HT-29 (cell line): ENCODE measurements at places on chromosomes 5 and 9. TPM values are rescaled to one million over a fixed set of nuclear protein-coding genes. Genes with fewer than 3 reads are reported as not detected.

QRFP gene
- total RNA-seq: not detected in 2 replicates

PCDHA9 gene
- not detected in 2 replicates for total RNA-seq

LECT2 gene
- not detected in 2 replicates for total RNA-seq

JAK2 gene
- 0.47 and 1.3 TPM in 2 replicates for total RNA-seq

SLC6A7 gene
- 0.66 and 0.76 TPM in 2 replicates for total RNA-seq

WNT8A gene
- not detected in 2 replicates for total RNA-seq

EPB41L4B gene
- total RNA-seq: 8.2 and 10.1 TPM in 2 replicates

- peak; percentile 67 for DNase-seq
These were observed 155.0 kb upstream of the PRDM9 start for GRCh38 chr5:23352446-23352845.

- DNase-seq: no peak
These were observed 28.3 kb upstream of the STOM start for GRCh38 chr9:121398374-121398773.

DNA sequence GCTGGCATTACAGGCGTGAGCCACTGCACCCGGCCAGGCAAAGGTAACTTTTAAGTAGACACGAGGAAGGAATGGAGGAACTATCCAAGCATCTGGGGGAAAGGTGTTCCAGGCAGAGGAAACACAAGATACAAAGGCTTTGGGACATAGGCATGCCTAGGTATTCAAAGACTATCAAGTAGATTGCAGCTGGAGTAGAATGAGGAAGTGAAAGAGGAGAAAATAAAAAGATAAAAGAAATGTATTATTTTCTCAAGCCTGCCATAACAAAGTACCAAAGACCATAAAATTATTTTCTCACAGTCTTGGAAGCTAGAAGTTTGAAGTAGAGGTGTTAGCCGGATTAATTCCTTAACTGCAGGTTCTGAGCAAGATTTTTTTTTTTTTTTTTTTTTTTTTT is 39.9 kb upstream of the GRIN3A start:
- DNase-seq: no peak

GRCh38 chr5:179123109-179123426 is 62.9 kb downstream of the ZNF354C start:
- no peak for DNase-seq

DNA sequence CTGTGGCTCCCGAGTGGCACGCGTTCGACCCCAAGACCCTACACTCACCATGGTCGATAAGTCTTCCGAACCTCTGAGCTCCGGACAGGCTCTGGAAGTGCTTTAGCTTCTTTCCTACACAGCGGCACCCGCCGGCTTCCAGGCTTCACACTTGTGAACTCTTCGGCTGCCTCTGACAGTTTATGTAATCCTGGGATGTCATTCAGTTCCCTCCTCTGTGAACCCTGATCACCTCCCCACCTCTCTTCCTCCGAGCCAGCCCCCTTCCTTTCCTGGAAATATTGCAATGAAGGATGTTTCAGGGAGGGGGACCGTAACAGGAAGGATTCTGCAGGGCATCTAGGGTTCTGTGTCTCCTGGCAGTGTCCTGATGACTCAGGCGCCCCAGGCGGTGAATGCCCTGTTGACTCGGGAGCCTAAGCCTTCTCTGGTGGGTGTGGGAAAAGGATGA is at the start of gene CD14:
Gene CD14 (minus strand): TSS at position 155 of the 451 bp plus-strand sequence. CDS start 104 bp downstream, at position 51.
- DNase-seq: peak; percentile 75

- no peak for DNase-seq
These were observed 163.0 kb downstream of the SPOCK1 start for GRCh38 chr5:137336161-137336560.

GRCh38 chr5:148928141-148928540 is 101.7 kb downstream of the ADRB2 start:
- no peak for DNase-seq

DNA sequence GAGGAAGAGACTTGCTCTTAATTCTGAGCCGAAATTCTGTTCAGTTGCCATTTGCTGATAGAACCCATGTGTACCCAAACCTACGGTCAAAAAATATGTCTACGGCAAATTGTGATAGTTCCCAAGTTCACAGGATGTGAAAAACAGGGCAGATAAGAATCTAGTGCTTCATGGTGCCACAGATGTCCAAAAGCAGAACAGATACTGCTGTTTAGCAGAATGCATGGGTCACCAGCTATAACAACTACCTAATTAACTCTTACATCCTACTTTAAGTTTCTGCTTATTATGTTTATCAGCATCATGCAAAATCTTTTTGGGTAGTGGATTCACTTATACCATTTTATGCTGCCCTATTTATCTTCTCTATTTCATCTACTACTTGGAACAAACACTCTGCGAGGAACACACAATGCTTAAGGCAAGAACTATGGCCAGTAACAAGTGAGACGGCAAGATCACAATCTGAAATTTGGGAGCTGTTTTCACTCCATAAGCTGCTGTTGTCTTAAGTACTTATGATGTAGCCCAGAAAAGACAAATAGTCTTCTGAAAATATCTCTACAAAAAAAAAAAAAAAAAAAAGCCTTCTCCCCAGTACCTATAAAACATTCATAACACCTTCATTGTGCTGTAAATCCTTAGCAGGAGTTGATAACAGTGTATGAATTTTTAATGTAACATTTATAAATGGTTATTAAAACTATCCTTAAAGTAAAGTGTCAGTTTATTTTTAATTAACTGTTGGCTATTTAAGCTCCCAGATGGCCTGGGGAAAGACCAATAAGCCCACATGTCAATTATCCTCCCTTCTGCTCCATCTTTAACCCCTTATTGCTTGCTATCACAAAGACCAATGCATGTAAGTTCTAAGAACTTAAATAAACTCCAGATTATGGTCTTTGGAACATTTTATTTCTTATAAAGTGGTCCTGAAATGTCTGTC is 232.3 kb downstream of the TLR4 start:
- DNase-seq: no peak

DNA sequence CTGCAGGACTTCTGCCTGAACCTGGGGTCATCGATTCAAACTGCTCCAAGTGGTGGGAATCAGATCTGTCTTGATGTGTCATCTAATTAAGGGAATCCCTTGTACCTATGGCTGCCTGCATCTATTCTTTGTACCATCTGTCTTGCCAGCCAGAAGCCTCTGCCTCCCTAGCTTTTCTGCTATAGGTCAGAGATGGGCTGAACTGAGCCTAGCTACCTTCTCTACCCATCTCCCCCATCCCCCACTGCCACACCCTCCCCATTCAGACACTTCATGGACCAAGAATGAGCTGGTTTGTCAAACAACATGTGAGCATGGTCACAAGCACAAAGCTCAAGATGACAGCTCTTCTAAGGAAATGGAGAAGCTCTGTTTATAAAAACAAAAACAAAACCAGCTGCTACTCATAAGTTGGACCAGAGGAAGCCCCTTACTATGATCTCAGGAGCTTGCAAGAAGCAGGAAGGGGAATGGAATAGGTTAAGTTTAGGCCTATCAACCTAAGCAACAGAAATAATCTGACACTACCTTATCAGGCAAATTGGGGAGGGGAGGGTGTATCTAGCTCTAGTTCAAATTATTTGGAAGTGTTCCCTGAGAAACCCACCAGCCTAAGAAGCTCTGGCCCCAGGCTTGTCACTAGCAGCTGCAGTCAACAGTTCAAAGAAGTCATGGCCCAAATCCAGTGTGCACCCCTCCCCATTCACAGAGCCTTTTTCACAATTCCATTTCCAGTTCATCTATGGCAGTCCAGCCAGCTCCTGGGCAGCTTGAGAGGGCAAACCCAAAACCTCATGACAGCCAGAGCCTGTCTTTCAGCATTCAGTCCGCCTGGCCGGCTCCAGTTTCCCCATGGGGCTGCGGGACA is 29.9 kb downstream of the SKP1 start:
- no peak for DNase-seq

DNA sequence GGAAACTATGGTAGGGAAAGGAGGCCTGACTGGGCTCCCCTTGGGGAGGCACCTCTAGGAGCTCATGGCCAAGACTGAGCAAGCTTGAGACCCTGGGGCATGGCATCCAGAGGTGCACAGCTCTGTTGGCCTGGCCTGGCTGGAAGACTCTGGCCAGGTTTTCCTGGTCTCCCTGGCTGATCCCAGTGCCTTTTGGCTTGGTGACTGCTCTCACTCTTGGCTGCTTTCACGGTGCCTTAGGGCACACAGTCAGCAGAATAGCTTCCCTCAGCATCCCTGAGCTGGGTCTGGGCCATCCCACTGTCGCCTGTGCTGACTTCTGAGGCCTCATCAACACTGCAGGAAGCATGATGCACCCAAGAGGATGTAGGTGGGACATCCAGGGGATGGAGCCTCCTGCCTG is 13.4 kb upstream of the DELE1 start:
- no peak for DNase-seq

- no peak for DNase-seq
These were observed 44.1 kb upstream of the KCNV2 start for GRCh38 chr9:2673161-2673560.

- no peak for DNase-seq
These were observed 288.7 kb downstream of the FANCC start for GRCh38 chr9:95028853-95029219.

DNA sequence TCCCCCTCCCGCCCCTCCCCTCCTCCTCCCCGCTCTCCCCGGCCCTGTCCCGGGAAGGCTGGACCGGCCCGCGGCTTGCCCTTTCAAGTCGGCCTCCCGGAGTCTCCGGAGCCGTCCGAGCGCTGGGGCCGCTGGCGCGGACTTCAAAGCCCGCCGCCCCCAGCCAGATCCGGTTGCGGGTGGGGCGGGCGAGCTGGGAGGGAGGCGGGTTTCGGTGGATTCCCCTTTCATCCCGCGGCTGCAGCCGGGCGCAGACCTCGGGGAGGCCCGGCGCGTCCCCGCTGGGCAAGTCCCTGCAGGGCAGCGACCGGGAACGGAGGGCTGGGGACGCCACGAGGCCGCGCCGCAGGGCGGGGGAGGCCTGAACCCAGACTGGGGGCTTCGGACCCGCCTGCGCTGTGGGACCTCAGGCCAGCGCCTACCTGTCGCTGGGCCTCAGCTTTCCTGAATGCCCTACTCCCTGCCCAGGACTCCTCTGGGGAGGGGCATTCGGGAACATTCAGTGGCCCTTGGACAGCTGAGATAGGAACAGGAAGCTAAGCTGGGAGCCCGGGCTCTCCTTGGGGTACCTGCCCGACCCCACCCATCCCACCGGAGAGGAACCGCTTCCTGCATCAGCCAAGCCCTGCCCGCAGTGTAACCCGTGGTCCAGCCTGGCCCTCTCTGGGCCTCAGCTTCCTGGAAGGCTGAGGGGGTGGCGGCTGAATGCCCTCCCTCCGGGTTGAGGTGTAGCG is 23.4 kb downstream of the C9orf50 start:
- DNase-seq: peak; percentile 94

DNA sequence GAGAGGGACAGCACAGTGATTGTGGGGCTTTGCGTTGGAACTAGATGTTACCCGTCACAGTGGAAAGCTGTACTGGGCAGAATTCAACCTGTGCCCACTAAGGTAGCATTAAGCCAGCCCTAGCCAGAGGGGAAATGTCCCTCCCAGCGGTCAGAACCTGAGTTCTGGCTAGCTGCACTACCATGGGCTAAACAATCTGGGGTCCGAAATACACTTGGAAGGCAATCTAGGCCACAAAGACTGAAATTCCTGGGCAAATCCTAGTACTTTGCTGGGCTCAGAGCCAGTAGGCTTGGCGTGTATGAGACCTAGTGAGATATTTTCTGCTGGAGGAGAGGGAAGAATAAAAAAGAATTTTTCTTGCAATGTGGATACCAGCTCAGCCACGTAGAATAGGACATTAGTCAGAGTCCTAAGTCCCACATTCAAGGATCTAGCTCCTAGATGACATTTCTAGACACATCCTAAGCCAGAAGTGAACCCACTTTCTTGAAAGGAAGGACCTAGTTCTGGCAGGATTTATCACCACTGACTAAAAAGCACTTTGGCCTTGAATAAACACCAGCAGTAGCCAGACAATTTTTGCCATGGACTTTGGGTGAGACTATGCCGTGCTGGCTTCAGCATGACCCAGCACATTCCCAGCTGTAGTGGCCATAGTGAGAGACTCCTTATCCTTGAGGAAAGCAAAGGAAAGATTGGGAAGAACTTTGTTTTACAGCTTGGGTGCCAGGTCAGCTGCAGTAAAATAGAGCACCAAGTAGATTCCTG is 618.0 kb downstream of the BRINP1 start:
- no peak for DNase-seq

DNA sequence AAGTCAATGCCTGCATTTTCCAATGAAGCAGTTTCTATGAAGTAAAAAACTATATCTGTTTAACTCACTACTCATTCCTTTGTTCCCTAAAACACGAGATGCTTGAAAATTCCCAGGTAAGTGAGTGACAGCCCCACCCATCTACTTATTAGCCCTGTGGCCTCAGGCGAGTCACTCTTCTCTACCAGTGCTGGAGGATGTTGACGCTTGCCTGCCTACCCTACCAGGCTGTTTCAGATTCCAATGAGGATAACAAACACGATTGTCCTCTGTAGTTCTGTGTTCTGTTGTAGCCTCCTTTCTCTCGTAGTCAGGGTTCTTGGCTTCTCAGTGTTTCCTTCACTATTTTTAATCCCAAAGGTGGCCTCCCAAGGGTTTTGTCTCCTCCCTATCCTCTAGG is 388.8 kb downstream of the KDM4C start:
- DNase-seq: peak; percentile 19

- DNase-seq: no peak
These were observed 182.4 kb downstream of the IRX1 start for GRCh38 chr5:3778000-3778550.

DNA sequence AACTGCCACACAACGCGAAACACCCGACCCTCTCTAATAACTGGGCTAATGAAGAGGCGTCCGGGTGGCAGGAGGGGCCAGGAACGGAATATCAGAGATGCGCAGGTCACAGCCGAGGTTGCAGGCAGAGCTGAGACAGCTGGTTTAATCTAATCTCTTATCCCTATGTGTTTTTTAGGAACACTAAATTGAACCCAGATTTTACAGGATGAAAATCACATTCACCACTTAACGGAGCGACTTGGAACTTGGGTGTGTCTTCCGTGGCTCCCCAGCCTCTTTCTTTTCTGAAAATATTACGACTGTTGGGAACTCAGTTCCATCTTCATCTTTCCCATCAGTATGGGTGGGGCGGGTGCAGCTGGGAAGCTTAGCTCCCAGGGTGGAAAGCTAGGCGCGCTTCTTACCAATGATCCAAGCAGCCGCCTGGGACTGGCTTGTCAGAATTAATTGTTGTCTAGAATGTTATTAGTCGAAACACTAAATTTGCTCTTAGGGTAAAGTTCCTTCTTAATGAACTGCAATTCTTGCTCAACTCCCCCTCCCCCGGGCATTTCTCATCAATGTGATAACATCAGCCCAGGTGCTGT is 92.5 kb downstream of the IRX2 start:
- no peak for DNase-seq

DNA sequence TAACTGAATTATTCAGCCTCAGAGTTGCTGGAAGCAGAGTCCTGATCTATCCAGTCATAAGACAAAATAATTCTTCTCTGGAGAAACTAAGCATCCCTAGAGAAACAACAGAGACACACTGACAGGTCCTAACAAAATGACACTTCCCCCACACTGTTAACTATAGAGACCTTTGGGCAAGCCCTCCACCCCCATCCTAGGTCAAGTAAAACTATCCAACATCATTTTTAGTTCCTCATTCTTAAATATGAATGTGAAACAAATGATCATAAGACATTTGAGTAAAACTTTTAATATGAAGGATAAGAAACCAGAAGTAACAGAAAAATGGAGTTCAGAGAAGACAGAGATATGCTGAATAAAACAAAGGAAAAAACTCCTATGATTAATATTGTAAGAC is 30.9 kb downstream of the CNTLN start:
- no peak for DNase-seq
